RKO (cell line): ENCODE measurements at places on chromosomes 2 and 18.

GRCh38 chr2:177393824-177394593 lies 1.4 kb downstream of the AGPS start:
- no peak for DNase-seq

DNA sequence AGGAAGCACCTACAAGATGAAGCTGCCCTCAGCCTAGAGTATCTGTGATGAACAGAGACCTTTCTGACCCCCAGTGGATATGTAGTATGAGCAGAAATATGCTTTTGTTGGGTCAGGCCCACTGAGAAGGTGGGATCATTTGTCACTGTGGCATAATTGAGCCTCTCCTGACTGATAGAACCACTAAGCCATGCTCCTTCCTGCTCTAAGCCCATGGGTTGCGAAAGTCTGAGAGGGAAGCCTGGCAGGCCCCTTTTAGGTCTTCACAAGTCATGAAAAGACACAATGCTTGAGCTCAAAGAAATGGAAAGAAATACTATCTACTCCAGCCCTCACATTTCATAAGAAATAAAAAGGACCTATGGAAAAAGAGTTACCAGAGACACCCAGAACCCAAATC lies 127.7 kb downstream of the TNS1 start:
- no peak for DNase-seq

DNA sequence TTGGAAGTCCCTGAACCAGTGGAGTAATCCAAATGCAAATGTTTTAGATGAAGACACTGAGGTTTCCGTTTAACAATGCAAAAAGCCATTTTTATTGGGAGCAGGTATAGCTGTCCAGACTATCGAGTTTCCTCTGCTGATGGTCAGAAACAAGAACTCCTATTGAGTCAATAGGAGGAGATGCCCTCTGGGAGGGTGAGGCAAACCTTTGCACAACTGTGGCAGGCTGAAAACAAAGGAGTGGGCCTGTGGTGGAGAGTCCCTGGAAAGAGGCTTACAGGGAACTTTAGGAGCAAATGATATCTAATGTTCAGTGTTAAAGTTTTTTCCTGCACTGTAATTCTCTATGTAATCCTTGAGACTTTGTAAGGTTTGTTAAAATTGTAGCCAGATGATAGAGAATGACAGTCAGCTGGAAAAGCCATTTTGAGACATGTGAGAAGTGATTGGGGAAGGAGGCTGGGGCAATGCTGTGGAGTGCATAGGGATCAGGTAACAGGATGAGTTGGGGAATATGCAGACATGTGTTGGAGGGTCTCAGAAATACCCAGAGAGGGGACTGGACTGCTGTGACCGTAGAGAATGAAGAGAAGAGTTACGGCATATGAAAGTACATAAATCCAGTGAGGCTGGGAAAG lies 15.1 kb upstream of the EML4 start:
- no peak for DNase-seq

GRCh38 chr2:72293620-72294019 lies 146.0 kb upstream of the CYP26B1 start:
- DNase-seq: peak; percentile 6

GRCh38 chr2:529424-529823 lies 147.8 kb downstream of the TMEM18 start:
- DNase-seq: peak; percentile 64

- peak; percentile 34 for DNase-seq
Measured at GRCh38 chr2:60560734-60561644, 7.5 kb upstream of the BCL11A start.

DNA sequence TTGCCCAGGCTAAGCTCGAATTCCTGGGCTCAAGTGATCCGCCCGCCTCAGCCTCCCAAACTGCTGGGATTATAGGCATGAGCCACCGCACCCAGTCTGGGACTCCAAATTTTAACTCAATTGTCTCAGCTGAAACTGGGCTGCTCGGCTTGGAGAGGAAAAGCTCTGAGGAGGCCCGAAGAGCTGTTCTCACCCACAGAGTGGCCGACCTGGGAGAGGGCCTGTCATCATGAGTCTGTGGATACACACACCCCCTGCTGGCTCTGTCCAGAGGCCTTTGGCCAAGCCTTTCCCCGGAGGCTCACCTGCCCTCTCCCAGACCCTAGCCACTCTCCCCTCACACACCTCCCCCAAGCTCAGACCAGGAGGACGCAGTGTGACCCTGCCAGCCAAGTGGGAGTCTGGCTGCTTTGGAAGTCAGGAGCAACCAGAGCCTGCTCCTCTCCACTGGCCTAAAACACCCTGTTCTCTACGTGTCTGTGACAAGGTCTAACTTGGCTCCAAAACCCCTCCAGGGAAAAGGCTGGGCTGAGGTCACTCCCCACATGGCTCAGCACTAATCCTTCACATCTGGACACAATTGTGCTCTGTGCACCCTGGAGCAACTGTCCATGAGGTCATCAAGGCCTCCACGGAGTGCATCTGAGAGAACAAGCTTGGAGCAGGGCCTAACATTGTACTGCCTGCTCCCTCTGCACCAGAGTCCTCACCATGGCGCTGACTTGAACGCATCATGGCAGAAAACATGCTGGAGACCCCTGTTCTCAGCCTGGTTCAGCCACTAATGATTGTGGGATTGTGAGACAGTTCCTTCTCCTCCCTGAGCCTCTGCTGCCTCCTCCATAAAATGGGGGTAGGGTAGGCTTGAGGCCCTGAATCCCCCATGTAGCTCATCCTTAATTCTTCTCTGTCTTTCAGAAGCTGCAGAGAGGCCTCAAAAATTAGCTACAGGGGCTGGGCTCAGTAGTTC lies 49.9 kb upstream of the RAB6C start:
- DNase-seq: no peak

DNA sequence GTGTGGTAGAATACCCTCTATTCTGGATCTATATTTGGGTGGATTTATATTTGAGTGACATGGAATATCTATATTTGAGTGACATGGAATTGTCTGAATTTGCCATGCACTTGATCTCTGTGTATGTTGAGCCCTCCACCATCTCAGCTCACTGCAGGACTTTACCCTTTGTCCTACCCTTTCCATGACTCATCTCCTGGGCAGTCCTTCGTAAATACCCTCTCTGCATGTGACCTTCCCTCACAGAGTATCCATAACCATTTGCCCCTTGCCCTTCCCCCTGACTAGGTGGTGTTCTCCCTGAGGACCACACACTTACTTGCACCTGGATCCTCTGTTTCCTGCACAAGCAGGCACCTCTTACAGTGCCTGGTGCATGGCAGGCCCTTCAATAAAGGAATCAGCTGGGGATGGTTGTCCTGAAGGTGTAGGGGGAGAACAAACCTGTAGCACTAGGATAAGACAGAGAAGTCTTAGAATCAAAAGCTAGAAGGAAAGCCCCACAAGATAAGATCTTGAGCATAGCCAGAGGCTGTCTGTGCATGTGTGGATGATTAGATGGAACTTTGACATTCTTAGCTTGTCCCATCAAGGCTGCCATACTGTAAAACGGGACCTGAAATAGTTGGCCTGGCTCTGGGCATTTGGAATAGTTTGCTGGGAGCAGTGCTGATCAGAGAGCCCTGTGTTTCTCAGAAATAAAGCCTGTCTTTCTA lies 230.4 kb downstream of the FHOD3 start:
- no peak for DNase-seq
